ENCODE measurements at places on chromosomes 16 and 17.

GRCh38 chr17:35368081-35368830 is 5.2 kb downstream of the SLFN11 start:
- DNase-seq: no peak

DNA sequence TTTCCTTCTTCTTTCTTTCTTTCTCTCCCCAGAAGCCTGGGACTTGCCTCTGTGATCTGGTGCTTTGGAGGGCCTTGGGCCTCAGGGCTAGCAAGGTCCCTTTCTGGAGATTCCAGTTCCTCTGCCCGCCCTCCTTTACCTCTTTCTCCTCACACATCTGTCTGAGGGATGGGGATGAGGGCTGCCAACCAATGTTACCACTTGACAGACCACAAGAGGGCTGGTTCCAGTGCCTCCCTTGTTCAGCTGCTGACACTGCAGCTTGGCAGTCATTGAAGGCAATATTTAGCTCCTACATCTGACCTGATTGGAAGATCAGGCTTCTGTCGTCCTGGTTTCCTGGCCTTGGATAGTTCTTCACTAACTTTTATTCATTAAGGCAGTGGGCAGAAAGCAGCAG is 3.6 kb upstream of the ZNF652 start:
- no peak for DNase-seq

GRCh38 chr16:84291226-84291625 is 3.5 kb upstream of the WFDC1 start:
- DNase-seq: no peak

- no peak for DNase-seq
Measured at GRCh38 chr17:633133-633532, 81.5 kb downstream of the VPS53 start.

DNA sequence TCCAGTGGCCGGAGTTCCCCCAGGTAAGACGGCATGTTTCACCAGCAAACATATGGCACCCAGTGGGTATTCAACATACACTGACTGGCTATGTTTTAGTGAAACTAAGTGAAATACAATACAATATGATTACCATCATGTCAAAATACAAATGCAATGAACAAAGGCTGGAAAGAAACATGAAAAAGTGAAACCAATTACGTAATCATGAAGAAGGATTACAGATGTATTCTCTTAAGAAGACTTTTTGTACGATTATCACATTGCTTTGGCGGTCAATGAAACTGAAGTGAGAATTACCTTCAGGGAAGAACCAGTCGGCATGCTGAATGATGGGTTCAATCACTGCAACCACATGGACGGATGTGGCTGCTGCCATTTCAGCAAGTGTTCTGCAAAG is 71.7 kb downstream of the ARHGAP17 start:
- no peak for DNase-seq

GRCh38 chr17:28346199-28346580 is 10.6 kb downstream of the TNFAIP1 start:
- DNase-seq: no peak

DNA sequence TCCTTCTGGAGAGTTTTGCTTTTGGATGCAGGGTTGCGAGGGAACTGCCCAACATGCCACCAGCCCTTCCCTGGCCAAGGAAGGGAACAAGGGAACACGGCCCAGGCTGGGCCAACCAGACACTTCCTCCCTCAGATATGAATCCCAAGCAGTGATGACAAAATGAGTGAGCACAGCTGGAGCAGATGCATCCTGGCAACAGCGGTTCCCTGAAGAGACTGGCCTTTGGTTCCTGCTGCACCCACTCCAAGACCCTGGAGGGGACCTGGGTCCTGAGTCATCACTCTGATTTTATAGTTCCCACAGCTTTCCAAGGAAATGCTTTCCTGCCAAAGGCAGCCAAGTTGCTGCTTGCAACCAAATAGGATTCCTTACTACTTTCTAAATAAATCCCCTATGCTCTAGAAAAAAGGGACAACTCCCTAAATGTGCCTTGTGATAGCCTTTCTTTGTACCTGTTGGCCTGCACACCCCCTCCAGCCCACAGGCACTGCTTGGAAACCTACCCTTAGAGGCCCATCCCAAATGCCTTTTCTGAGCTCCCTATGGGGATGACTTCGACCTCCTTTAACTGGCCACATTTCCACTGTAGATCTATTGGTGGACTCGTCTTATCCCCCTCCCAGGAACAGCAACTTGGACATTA is 5.3 kb downstream of the ST3GAL2 start:
- no peak for DNase-seq

- no peak for DNase-seq
Measured at GRCh38 chr16:29839822-29840221, 19.6 kb downstream of the MVP start.

GRCh38 chr17:19461116-19461515 is 50.1 kb downstream of the RNF112 start:
- DNase-seq: no peak

DNA sequence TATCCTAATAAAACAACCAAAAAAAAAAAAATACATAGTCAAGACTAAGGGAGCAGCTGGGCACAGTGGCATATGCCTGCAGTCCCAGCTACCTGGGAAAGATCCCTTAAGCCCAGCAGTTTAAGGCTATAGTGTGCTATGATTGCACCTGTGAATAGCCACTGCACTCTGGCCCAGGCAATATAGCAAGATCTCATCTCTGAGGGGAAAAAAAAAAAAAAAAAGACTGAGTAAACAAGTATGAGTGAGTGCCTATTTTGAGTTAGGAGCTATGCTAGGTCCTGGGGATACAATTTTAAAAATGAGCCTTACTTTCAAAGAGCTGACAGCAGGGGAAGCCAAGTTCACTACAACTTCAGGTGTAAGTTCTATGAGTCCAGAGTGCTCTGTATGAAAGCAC is 55.4 kb downstream of the GRB2 start:
- DNase-seq: no peak

- no peak for DNase-seq
Measured at GRCh38 chr17:30555942-30556341, 78.7 kb downstream of the GOSR1 start.

DNA sequence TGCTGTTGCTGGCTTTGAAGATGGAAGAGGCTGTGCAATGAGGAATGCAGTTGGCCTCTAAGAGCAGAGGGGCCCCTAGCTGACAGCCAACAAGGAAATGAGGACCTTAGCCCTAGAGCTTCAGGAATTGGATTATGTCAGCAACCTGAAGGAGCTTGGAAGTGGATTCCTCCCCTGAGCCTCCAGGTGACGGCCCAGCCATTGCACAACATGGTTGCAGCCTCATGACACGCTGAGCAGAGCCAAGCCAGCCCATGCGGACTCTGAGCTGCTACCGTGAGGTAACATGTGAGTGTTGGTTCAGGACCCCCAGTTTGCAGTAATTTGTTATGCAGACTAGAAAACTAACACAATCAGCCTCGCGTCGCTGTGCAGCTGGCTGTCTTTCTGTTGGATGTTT is 20.2 kb downstream of the CCDC42 start:
- DNase-seq: no peak

DNA sequence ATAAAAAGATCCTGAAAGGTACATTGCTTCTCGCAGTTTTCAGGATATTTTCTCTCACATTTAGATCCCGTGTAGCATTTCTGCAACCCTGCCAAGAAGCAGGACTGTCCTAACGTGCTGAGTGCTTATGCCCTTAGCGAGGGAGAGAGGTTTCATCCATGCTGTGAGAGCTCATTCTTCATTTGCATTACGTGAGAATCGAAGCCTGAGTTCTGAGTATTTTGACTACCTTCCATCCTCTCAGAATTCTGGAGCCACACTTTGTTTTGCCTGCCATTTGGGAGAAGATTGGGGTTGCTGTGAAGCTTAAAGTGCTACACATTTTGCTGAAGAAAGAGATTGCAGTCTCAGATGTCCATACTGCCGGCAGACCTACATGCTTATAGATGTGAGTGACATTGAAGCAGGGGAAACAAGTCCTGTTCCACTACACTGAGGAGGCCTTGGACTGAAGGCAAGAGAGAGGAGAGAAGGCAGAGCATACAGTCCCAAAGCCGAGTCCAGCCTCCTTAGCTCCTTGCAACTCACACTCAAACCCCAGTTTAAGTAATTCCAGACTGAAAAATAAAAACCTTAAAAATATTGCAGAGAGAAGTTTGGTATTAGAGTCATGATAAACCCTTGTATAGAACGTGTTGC is 183.0 kb downstream of the PRKCA start:
- DNase-seq: no peak

- DNase-seq: no peak
Measured at GRCh38 chr17:50640686-50641351, 6.1 kb downstream of the ABCC3 start.

- no peak for DNase-seq
Measured at GRCh38 chr16:48905632-48906505, 295.9 kb upstream of the N4BP1 start.

GRCh38 chr17:68248199-68248825 is 469 bp downstream of the AMZ2 start:
- no peak for DNase-seq

DNA sequence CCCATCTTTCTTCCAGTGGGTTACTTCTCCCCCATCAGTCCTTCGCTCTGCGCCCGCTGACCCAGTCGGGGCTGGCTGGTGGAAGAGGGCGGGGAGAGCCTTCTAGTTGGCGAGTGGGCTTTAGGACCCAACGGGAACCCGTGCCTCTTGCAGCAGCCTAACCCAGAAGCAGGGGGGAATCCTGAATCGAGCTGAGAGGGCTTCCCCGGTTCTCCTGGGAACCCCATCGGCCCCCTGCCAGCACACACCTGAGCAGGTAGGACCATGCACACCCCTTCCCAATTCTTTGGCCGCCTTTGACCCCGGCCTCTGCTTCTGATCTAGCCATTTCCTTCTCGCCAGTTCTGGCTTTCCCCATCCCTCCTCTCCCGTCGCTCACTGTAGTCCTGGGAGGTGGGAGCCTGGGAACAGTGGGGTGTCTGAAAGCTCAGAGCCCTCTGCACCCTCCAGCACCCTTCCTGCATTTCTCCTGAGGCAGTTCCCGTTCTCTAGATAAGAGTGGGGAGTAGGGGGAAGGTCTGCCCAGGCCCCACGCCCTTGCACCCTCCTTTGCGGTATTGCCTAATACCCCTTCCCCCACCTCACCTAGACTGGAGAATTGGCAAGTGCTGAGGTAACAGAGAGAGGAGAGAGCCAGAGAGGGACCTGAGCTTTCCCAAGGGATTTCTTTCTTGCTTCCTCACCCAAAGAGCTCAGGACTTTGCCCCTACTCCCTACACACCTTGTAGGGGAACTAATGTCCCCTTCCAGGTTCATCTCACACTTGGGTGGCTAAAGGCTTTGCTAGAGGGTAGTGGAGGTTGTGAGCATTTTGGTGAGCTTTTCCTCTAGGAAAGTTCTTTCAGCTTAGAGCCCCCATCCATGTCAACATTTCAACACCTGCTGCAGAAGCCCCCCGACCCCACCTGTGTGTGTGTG is at the start of gene RARA:
RARA (plus strand) TSS at position 150 of the 918 bp plus-strand sequence. CDS start 22,039 bp downstream, outside the sequence.
- DNase-seq: no peak

DNA sequence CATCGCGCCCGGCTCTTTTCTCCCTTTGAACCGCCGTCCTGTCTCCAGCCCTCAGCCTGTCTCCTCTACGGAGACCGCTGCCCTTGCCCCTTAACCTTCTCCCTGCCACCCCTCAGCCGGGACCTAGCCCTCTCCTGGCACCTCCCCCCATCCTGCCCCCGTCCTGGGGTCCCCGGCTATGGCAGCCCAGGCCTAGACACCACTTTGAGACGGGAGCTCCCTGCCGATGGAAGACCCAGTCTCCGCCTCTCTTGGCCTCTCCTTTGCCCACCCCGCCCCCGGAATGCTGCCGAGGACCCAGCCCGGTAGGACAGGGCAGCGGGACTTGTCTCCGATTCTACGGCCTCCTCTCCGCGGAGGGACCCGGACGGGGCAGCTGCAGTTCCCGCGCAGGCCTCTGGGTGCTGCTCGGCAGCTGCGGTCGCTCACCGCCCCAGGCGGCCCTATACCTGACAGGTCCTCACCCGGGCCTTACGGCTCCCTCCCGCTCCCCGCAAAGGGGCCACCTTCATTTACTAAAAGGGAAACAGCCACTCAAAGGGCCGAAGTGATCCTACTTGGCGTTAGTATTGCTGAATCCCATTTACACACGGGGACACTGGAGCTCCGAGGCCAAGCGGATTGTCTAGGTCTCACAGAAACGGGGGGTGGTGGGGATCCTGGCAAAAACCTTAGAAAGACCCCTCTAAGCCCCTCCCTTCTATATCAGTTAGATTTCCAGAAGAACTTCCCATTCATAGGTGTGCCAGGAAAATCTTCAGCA is 32.6 kb upstream of the TAC4 start:
- no peak for DNase-seq

- no peak for DNase-seq
Measured at GRCh38 chr17:77312786-77313599, 172.2 kb downstream of the SEC14L1 start.

- no peak for DNase-seq
Measured at GRCh38 chr16:67356396-67356795, 29.8 kb downstream of the LRRC36 start.

- no peak for DNase-seq
Measured at GRCh38 chr17:66481271-66481670, 178.9 kb downstream of the PRKCA start.

DNA sequence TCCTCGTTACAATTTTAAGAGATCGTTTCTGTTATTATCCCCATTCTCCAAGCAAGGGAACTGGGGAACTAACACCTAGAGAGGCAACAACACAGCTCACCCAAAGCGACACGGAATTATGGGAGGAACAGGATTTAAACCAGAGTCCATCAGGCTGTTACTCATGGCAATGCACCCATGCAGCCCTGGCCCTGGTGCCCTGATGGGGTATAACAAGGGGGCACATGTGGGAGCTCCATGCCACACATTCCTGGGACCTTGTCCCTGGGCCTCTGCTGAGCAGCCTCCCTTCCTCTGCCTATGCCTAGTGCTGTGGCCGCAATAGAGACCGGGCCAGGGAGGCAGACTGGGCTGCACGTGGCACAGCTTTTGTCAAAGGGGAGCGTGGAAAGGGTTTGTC is 13.3 kb upstream of the RCVRN start:
- DNase-seq: no peak

DNA sequence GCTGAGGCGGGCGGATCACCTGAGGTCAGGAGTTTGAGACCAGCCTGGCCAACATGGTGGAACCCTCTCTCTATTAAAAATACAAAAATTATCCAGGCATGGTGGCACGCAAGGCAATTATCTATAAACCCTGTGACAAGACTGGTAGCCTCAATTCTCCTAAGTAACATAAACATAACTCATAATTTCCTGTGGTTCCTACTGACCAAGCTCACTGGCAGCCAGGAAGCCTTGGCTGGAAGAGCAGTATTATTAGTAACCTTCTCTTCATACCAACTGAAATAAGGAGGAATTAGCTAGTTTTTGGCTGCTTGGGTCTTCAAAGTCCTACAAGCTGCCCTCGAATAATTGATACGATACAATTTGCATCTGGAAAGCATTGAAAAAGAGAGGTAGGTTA is 31.6 kb upstream of the LRRC37A3 start:
- DNase-seq: no peak

- DNase-seq: no peak
Measured at GRCh38 chr16:84976644-84977400, 34.5 kb downstream of the ZDHHC7 start.

Data from vagina (tissue), 2 donors.